Activated CD8-positive, alpha-beta T cell treated with anti-CD3 and anti-CD28 coated beads for 36 hours (primary cell): ENCODE measurements at places on chromosomes 1 and 21. TPM values are rescaled to one million over a fixed set of nuclear protein-coding genes. Genes with fewer than 3 reads are reported as not detected.

The ERICH3 gene
- total RNA-seq = not detected

The NIBAN1 gene
- total RNA-seq = 10.1 TPM

The RHOU gene
- 1.2 TPM for total RNA-seq

The LMX1A gene
- total RNA-seq = not detected

The NPPA gene
- total RNA-seq = not detected

The OR2L2 gene
- total RNA-seq = not detected

The OLFML3 gene
- total RNA-seq = 0.14 TPM

The FABP3 gene
- not detected for total RNA-seq

The CACNA1E gene
- not detected for total RNA-seq

GRCh38 chr1:26320896-26321295, 3.1 kb downstream of the CD52 start:
- DNase-seq = peak; percentile 10

DNA sequence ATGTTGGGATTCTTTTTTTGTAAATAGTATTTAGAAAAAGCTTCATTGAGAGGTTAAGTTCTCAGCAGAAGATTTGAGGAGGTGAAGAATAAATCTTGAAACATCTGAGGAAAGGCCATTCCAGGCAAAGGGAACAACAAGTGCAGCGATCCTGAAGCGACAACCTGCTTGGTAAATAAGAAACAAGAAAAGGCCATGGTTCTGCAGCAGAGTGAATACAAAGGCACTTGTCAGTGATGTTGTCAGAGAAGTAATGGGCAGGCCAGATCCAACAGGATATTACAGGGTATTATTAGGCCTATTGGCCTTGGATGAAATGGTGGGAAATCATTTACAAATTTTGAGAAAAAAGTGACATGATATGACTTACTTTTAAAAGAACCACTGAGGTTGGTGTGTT, 960.0 kb downstream of the PLA2G4A start:
- no peak for DNase-seq

GRCh38 chr1:15799928-15800835, 7.3 kb downstream of the UQCRHL start:
- DNase-seq = no peak

DNA sequence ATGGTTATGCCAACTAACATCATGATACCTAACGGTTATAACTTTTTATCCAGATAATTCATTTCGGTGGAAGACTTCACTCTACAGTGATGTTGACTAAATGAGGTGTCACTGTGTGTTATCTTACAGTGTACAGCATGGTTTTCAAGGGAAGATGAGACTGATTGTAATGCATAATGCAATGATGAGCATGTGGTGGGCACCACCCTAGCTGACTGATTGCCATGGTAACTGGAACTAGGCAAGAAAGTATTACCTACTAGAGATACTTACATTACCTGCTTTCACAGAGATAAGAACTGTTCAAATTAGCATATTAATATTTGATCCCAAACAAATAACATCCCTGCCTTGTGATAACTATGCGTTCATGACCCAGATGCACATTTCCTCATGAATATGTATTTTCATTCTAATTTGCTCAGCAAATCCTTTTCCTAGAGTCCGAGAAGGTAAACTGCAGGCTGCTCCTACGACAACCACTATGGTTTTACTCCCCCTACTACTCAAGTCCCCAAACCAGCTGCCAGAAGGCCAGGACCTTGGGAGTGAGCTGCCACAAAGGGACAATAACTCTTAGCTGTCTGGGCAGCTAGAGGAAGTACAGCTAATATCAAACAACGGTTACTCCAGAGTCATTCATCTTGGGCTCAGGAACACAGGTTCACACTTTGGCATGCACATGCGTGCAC, 29.2 kb downstream of the TRABD2B start:
- no peak for DNase-seq

GRCh38 chr1:28249013-28249865, 10.1 kb upstream of the SESN2 start:
- DNase-seq = peak; percentile 65

DNA sequence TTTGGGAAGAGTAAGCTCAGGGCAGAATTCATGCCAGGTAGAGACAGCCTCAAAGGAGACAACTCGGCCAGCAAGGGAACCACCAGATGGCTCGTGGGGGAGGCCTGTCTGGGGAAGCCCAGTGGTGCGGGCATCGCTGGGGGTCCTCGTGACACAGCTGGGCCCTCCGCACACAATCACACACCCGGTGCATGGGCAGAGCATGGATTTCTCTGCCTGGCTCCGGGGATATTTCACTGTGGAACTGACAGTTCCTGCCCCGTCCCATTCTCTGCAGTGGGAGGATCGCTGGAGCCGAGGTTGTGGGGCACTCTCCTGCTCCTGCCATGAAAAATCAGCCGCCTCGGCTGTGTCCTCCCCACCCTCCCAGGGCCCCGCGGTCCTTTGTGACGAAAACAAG, 108.0 kb downstream of the CRYAA start:
- no peak for DNase-seq

DNA sequence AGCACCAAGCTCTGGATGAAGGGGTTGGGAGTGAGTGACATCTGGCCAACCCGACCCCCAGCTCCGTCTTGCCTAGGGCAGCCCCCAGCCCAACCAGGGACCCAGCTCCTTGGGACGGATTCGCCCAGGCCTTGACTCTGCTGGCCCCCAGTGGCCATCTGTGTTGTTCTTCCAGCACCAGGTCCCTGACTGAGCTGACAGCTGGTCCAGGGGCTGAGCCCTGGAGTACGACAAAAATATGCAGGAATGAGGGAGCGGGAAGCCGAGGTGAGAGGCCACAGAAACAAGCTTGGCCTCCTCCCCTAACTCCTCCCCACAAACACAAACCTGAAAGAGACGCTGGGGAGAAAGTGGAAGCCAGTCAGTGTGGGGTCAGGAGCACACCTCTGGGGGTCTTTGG, 55.0 kb upstream of the PAX7 start:
- DNase-seq = peak; percentile 65

DNA sequence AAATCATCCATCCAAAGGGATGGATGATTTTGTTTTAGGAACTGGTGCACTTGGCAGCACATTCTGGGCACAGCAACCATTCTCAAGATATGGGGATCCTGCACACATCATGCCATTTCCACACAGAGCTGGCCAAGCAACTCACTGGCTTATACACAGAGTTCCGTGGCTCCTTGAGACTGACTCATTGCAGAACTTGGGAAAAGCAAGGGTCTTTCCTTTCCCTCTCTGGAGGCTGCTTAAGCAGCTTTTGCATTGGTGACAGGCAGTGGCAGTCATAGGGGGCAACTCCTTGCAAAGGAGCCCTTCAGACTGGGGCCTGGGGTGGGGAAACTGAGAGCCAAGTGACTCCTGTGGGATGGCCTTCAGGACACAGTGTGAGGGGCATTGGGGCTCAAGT, 1.9 kb upstream of the MAD2L2 start:
- no peak for DNase-seq

DNA sequence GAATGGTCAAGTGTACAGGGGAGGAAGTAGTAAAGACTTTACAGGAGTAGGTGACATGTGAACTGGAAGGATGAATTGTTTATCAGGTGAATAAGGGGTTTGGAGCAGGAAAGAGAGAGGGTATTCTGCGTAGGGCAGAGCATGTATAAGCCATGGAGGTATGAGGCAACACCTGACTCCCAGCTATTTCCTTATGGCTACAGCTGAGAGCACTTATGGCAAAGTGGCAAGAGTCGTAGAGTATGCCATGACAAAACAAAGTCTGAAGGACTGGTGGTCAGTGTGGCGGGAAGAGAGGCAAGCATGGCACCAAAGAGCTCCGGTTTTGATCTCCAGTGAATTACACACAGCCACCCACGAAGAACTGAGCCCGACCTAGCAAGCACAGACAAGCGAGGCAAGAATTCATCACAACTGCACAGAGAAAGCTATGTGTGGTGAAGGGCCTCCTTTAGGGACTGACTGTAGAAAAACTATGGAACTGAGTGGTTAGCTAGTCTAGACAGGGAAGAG, 9.0 kb upstream of the ELOVL1 start:
- DNase-seq = no peak

GRCh38 chr1:115301438-115302020, 36.5 kb downstream of the NGF start:
- DNase-seq = no peak

GRCh38 chr1:10941891-10942541, 70.4 kb upstream of the TARDBP start:
- DNase-seq = peak; percentile 76
